ENCODE measurements at places on chromosomes 2 and 18.

- DNase-seq = no peak
These were observed 132.7 kb downstream of the DIS3L2 start for GRCh38 chr2:232094201-232094600.

DNA sequence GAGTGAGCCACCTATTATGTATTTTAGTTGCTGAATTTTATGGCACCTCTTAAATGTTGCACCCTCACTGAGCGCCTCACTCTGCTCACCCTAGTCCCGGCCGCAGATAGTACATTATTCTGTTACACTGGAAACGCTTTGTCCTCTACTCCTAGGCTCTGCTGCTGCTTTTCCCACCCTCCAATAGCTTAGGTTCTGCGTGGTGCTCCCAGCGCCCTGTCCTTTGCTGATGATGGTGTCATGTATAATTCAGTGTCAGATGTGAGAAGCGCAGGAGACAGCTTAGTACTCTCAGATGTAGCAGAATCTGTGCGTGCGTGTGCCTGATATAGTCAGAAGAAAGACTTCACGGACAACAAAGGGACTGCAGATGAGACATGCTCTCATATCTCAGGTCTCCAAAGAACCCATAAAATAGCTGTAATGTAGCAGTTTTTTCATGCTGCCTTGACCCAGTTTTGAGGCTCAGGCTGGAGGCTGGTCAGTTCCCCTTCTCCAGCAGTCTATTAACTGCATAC lies 1.4 kb upstream of the REEP1 start:
- no peak for DNase-seq

- DNase-seq = no peak
These were observed 12.6 kb downstream of the DRC1 start for GRCh38 chr2:26414311-26414710.

DNA sequence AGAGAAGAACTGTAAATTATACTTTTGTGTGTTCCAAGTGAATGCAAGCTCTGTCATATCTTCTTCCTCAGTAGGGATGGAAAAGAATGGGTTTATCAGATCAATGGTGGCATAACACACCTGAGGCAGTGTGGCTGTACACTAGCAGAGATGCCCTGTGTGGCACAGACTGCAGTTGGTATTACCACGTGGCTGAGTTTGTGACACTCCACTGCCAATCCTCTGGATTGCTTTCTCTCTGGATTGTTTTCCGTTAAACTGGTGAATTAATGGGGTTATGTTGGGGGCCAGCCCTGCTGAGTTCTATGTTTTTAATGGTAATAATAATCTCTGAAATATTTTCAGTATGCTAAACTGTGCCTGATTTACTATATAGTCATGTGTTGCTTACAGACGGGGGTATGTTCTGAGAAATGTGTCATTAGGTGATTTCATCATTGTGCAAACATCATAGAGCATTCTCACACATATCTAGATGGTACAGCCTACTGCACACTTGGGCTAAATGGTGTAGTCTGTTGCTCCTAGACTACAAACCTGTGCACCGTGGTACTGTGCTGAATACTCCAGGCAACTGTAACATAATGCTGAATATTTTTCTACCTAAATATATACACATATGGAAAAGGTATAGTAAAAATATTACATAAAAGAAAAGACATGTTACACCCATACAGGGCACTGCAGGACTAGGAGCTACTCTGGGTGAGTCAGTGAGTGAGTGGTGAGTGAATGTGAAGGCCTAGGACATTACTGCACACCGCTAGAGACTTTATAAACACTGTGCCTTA lies 84.7 kb upstream of the ST6GAL2 start:
- DNase-seq = no peak

DNA sequence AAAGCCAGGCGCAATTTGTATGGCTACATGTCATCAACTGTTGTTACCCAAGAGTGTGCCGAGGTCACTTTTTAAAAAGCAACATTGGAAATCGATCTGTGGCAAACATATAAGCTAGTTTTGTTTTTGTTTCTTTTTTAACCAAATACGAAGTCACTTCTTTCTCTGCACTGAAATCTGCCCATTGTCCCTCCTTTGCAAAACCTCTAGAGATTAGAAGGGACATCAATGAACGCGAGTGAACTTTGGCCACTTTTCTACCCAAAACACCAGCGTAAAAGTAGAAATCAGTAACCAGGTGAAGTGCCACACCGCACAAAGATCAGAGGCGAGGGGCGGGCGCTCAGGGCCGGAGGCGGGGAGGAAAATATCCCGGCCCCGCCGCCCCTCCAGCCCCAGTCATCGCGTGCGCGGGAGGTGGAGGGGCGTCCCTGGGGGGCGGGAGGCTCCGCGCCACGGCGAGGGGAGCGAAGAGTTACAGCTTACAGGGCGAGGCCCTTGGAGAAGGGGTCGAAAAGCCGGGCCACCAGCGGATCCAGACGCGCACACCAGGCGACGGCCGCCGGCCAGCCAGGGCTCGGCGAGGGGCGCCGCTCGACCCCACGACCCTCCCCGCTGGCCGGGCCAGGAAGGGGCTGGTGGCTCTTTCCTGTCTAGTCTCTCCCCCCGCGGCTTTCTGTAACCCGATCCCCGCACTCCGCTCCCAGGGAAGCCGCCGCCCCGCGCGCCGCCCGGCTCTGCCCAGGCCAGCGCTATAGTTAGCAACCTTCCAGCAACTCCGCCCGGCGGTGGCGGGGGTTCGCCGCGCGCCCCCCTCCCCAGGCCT lies 993 bp downstream of the RBMS1 start:
- no peak for DNase-seq

- no peak for DNase-seq
These were observed 322.2 kb upstream of the MYT1L start for GRCh38 chr2:2653231-2653630.
